Lower lobe of right lung (tissue), 2 donors: ENCODE measurements at places on chromosomes 4 and X. TPM values are rescaled to one million over a fixed set of nuclear protein-coding genes. Genes with fewer than 3 reads are reported as not detected.

Gene CISD2
- 28.5 TPM for total RNA-seq

Gene SPIN4
- 8.1 TPM for total RNA-seq

Gene CXCL9
- 1.3 TPM for total RNA-seq

Gene SSX4
- not detected for total RNA-seq

Gene ODAPH
- total RNA-seq, result not detected

Gene SH3D19
- total RNA-seq, result 86.6 TPM

Gene UBE2K
- total RNA-seq, result 54.3 TPM

Gene TLR3
- 26.8 TPM for total RNA-seq

Gene RBM46
- not detected for total RNA-seq

Gene ZCCHC12
- not detected for total RNA-seq

Gene SLITRK4
- 0.74 TPM for total RNA-seq

Gene MAGEB10
- total RNA-seq, result not detected

DNA sequence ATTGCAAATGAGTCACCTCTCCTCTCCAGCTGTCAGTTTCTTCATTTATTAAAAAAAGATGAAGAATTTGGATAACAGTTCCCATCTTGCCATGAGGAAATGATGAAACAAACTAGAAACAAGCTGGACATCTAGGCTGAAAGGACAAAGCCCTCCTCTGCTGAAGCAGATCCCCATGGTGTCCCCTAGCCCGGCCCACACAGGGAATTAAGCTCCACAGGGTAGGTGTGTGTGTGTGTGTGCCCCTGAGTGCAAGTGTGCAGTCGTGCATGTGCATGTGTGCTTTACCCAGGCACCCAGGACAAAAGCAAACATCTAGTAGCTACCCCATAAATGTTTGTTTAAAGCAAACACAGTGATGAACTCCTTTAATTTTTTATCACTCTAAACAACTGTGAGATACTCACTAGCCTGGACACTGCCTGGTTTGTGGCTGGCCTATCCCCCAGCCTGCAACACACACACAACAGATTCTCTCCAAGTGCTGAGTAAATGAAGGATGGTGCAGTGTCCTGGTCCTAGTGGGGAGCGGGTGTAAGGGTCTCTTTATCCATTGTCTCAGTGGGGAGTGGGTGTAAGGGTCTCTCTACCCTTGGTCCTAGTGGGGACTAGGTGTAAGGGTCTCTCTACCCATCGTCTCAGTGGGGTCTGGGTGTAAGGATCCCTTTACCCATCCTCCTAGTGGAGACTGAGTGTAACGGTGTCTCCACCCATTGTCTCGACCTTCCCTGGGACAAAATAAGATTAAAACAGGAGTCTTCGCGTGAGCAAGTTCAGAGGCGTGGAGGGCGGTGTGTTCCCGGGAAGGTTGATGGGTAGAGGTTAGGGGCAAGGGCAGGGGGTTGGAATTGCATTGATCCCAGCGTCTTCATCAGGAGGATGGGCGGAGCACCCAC is 688 bp upstream of the EVC start:
- no peak for DNase-seq

DNA sequence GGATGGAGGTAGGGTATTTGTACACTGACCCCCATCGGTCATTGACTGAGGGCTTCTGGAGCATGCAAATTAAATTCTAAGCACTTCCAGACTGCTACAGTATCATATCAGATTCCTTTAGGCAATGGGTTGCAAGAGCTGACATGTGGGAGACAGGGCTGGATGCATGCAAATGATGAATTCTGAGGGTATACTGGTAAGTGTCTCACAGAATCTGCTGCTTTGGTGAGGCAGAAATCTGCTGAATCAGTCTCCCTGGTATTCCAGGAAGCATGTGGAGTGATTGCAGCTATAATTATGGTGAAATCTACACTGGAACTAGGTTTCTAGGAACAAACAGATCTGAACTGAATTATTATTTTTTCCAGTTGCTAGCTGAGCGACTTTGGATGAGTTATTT is 684.9 kb upstream of the MAGEB2 start:
- DNase-seq, result no peak

GRCh38 chrX:153830640-153831428 is 490 bp upstream of the PDZD4 start:
- no peak for DNase-seq

- DNase-seq, result no peak
Measured at GRCh38 chrX:39856472-39857121, 241.2 kb downstream of the BCOR start.

DNA sequence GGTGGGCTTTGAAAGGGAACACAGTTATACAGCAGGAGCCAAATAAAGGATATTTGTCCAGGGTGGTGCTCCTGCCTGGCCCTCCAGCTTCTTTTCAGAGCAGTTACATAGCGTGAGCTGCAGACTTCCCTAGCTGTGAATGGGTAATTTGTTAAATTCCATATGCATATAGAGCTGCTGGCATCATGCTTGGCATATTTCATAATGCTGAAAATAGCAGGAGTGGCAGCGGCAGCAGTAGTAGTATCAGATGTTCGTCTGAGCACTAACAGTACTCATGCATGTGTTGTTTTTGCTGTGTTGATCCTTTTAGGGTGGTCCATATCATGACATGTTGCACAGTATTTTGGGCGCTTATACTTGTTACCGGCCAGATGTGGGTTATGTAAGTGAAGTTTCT is 33.6 kb upstream of the TADA2B start:
- no peak for DNase-seq

DNA sequence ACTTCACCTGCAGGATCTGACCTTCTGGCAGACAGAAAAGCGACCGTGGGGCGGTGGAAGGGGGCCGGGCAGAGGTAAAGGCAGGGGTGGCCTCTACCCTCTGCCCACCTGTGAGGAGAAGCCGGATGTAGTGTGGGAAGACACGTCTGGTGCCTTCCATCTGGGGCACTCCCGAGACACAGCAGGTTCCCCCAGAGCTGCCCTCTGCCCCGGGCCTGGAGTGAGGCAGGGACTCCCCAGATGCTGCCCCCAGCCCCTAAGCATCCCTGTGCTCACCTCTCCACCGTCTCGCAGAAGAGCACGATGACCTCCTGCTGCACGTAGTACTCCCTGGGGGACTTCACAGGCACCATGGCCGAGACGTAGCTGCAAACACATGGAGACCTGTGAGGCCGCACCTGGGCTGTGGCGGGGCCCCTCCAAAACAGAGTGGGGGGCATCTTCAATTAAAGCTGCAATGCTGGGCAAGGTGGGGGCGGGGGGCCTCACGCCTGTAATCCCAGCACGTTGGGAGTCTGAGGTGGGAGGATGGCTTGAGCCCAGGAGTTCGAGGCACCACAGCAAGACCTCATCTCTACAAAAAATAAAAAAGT is 75.3 kb upstream of the MXD4 start:
- no peak for DNase-seq

DNA sequence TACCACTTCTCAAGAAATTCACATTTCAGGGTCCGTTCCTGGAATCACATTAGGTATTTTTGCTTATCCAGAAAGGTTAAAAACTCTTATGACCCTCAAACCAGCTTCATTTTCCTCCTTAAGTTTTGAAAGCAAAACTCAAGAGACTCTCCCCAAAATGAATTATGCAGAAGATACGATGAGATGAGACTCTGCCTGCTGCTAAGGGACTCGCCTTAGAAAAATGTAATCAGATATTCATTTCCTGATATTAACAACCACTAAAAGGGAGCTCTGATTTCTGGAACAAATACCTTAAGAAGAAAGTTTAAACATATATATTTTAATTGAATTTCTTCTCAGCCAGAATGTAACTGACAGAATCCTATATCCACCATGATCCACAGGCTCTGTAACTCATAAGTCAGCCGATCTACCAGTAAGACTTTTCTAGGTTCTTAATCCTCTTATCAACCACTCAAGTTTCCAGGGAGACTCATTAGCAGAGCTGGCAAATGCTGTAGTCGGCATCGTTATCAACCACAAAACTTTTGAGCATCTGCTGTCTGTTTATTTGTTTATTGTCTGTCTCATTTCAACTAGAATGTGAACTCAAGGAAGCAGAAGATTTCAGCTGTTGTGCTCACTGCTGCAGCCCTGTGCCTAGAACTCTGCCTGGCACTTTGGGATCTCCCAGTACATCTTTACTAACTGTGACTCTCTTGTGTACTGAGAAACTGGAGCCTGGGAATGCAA is 112.5 kb downstream of the LDB2 start:
- no peak for DNase-seq

GRCh38 chrX:131836161-131836560 is 186.9 kb upstream of the STK26 start:
- DNase-seq, result no peak

DNA sequence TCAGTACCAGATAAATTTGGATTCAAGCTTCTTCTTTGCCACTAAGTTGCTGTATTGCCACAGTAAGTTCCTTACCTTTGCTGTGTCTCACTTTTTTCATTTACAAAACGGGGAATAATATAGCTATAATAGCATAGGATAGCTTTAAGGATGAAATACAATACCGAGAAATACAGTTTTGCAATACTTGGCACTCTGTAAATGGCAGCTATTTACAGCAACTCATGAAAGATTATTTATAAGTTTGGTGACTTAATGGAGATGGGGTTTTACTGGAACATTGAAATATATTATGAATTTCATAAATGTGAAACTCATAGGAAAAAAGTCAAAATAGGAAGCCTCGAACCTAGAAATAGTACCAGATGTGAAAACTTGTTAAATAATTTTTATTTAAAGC is 27.6 kb downstream of the ANXA10 start:
- no peak for DNase-seq

DNA sequence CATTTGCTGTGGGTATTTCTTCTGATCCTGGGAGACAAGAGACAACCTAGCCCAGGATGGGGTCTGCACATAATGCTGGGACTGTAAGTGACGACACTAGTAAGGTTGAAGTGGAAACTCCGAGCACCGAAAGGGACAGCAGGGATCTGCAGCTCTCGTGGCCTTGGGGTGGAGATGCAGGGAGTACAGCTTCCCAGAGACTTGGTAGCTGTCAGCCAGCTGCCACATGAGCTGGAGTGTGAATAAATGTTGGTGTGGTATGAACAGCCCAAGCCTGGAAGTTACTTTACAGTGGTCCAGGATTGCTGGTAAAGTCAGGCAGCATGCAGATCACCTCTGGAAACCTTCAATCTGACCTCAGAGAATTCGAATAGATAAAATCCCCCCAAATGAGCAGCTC is 97.6 kb downstream of the FAM193A start:
- peak; percentile 12 for DNase-seq

GRCh38 chr4:85842540-85842939 is 367.6 kb downstream of the ARHGAP24 start:
- peak; percentile 46 for DNase-seq

GRCh38 chr4:59180161-59180560 is 2020.0 kb upstream of the ADGRL3 start:
- no peak for DNase-seq

- DNase-seq, result no peak
Measured at GRCh38 chr4:166658585-166658984, 575.7 kb downstream of the SPOCK3 start.

DNA sequence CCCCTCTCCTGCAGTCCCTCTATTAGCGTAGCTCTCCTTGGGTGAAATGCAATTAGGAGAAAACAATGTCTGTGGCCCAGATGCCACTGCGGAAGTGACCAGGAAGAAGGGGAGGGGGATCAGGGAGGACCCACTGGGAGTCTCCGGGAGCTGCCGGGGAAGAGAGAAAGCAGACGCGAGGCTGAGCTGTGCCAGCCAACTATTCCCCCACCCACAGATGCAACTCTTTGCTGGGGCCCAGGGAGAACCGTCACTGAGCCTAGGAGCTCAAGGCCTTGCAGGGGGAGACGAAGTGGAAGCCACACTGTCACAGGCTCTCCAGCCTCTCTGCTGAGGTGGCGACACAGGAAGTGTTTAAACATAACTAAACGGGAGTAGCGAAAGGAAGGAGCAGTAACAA is 149.2 kb downstream of the BCOR start:
- no peak for DNase-seq

GRCh38 chr4:151114986-151115385 is 15.6 kb downstream of the RPS3A start:
- no peak for DNase-seq
